Stimulated activated CD8-positive, alpha-beta memory T cell treated with anti-CD3 and anti-CD28 coated beads, Interleukin-4, amount 100 ng/mL, for 24 hours (primary cell): ENCODE measurements at places on chromosomes 11 and 22.

DNA sequence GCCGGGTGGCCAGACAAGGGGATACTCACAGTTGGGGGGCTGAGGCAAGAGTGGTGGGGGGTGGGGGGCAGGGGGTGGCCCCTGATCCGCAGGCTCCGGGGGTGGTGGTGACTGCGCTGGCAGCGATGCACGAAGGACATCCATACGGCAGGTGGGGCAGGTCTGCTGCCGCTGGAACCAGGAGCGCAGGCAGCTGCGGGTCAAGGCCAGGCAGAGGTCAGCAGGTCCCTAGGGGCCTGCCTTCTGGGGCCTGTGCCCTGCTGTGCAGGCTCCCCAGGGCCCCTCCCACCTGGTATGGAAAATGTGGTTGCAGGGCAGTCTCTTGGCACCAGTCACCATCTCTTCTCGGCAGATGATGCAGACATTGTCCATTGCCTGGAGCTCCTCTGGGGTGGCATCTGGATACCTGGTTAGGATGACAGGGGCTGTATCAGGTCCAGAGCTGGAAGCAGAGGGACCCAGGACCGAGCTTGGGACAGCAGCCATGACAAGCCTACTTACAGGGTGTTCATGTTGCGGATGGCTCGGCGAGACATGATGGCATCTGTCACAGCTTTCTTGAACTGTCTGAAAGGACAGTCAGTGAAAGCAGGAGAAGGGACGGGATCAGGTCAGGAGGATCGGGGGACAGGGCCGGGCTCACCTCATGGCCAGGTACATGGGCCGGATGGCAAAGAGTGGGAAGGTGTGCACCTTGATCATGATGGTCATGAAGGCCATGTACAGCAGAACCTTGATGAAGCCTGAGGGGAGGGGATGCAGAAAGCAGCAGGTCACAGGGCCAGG, 3.5 kb downstream of the SYVN1 start:
- DNase-seq, result no peak

DNA sequence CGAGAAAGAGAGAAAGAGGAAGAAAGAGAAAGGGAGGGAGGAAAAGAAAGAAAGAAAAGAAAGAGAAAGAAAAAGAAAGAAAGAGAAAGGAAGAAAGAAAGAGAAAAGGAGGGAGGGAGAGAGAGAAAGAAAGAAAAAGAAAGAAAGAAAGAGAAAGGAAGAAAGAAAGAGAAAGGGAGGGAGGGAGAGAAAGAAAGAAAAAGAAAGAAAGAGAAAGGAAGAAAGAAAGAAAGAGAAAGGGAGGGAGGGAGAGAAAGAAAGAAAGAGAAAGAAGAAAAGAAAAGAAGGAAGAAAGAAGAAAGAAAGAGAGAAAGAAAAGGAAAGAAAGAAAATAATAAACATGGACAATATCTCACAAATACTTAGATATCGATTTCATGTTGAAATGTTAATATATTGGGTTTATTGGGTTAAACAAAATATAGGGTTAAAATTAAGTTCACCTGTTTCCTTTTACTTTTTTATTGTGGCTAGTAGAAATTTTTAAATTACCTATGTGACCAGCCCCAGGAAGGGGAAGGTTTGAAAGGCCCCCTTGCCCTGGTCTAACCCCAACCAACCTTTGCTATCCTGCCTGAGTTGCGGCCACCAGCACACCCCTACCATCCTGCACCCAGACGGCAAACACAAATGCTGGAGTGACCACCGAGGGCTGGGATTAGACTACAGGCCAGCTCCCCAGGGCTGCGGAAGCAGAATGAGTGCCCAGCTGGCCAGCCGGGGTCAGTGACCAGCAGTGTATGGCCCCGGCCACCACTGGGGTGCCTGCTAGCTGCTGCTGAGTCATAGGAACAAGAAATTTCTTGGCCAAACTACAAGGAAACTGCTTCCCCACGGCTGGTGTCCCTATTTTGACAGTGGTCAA, 81.0 kb upstream of the FGF3 start:
- DNase-seq, result no peak

- DNase-seq, result no peak
Measured at GRCh38 chr11:23746896-23747295, 750.0 kb upstream of the LUZP2 start.

- no peak for DNase-seq
Measured at GRCh38 chr11:2830030-2830812, 55.4 kb downstream of the CDKN1C start.

DNA sequence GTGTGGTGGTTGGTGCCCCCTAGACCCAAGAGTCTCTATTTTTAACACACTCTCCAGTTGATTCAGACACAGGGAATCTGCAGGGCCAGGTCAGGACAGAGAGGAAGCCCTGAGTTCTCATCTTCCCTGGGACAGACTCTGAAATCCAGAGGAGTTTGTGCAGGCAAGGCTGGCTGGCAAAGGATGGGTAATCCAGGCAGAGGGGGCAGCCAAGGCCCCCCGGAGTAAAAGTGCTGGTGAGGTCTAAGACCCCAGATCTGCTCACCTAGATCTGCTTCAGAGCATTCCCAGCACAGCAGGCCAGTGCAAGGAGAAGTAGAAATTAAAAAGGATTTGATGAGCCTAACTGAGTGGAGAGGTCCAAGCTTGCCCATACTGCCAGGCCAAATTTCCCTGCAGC, 40.6 kb upstream of the MN1 start:
- no peak for DNase-seq

DNA sequence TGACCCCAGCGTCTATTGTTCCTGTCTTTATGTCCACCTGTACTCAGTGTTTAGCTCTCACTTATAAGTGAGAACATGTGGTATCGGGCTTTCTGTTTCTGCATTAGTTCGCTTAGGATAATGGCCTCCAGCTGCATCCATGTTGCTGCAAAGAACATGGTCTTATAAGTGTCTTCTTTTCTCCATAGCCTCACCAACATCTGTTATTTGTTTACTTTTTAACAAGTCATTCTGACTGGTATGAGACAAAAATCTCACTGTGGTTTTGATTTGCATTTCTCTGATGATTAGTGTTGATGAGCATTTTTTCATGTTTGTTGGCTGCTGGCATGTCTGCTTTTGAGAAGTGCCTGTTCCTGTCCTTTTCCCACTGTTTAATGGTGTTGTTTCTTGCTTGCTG, 21.7 kb upstream of the SLN start:
- DNase-seq, result no peak

DNA sequence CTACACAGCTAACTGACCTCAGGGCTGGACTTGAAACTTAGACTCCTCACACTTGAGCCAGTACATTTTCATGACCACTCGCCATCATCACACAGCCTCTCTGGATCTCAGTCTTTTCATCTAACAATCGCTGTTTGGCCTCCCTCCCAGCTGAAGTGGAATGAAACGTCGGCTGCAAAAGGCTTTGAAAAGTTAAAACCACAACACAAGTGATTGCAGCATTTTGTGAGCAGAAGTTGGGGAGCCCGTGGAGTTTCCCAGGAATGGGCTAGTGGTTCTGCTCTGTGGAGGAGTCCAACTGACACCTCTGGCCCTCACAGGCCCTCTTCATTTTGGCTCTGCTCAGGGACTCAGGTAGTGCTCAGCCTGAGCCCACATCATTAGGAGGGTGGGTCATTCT, 35.9 kb upstream of the TRIM29 start:
- no peak for DNase-seq

GRCh38 chr11:35893796-35894475, 49.9 kb upstream of the LDLRAD3 start:
- no peak for DNase-seq

DNA sequence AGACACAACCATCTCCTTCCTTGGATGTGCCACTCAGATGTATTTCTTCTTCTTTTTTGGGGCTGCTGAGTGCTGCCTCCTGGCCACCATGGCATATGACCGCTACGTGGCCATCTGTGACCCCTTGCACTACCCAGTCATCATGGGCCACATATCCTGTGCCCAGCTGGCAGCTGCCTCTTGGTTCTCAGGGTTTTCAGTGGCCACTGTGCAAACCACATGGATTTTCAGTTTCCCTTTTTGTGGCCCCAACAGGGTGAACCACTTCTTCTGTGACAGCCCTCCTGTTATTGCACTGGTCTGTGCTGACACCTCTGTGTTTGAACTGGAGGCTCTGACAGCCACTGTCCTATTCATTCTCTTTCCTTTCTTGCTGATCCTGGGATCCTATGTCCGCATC, 489 bp downstream of the OR10A4 start:
- no peak for DNase-seq

DNA sequence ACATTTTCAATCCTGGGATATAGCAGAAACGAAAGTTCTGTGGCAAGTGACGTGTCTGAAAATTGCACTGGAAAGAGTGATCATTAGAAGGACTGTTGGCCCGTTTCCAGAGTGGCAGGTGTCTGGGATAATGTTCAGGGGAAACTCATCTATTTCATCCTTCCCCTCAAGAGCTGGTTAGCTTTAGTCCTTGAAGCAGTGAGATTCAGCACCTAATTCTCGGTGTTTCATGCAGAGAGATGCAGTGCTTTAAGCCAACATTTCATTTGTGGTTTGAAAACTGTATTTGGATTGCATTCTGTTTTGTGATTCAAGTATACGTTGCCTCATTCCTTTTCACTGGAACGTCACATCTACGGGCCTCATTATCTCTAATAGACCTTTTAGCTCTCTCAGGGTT, 205.0 kb upstream of the RAG2 start:
- no peak for DNase-seq

DNA sequence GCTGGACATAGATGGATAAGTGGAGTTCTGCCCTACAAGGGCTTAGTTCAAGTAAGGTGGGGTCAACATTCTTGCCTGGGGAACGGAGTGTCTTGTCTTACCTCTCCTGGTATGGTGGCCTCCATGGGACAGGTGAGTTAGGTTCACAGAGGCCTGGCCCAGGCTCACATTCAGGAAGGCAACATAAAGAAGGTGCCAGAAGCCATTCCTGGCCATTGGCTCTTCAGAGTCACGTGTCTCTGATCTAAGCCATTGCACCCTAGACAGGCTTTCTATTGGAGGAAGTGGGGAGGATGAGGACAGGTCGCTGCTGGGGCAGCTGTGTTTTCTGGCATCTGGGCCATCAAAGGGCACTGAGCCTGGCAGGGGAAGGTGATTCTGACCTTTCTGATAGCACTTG, 14.8 kb downstream of the LMO2 start:
- no peak for DNase-seq

GRCh38 chr11:101786916-101787315, 127.9 kb upstream of the CEP126 start:
- DNase-seq, result no peak

DNA sequence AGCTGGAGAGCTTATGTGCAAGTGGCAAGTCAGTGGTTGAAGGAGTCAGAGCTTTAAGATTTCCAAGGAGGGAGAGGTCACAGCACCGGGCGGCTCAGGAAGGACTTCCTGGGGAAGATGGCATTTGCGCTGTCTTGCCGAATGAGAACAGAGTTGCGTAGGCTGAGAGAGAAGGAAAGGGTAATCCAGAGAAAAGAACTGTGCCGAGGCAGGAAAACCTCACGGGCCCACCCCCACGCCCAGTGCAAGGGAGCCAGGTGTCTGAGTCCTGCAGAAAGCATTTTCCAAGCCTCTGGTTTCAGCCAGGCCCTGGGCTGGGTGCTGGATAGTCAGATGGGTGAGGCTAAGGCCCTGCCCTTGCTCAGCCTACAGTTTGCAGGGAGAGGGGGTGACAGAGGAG, 3.2 kb upstream of the AP1B1 start:
- no peak for DNase-seq

DNA sequence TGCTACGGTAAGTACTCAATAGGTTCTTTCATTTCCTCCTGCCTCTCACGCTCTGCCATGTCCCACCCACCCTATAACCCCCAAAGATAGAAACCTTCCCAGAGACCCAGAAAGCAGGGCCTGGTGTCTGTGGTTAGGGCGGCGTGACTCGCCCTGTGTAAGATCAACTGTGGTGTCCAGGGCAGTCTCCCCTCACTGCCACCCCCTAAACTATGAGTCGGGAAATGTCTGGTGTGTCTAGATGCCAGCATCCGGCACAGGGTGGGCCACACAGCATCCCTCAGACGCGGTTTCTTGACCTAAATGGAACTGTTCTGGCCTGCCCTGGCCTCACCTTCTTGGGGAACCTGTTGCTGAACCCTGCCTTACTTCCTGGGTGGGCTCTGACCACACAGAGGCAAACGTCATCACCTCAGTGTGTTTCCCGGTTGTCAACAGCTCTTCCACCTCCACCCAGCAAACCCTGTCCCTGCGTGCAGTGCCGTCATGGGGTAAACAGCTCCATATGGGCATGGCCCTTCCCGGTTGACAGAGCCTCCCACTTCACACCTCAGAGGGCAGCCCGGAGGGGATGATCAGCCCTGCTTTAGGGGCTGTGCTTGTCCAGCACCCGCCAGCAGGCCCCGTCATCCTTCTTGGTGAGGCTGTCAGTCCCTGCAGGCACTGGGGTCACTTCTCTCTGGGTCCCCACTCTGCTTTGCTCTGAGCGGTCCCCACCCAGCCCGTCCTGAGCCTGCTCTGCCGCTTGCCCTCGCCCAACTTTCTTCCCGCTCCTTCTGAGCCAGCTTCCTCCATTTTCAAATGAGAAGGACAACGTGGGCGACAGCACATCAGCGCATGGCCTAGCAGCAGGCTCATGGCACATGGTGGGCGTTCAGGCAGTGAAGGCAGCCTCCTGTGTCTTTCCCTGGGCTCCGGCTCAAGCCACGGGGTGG, 6.0 kb downstream of the WNT11 start:
- DNase-seq, result no peak

- no peak for DNase-seq
Measured at GRCh38 chr11:95138448-95138847, 48.8 kb downstream of the ENDOD1 start.

DNA sequence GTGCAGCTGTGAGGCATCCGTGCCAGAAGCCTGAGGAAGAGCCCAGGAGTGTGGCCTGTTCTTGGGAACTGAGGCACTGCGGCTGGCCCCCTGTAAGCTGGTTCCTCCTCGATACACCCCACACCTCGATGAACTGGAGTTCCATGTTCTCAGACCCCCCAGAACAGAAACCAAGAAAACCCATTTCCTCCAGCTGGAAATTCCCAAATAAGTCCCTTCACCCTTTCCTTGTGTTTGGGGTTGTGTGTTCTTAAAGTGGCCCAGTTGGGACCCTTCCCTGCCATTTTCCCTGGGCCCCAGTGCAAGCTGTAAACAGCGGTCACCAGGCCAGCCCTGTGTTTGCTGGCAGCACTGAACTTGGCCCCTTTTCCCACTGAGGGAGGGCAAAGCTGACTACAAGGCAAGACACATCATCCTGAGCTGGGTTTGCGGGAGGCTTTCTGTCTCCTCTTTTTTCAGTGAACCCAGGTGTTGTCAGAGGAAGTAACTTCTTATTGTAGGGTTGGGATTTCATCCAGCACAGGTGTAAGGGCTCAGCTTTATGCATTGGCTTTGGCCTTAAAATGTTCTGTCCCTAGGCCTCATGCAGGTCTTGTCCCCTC, 60.1 kb upstream of the MPEG1 start:
- no peak for DNase-seq

DNA sequence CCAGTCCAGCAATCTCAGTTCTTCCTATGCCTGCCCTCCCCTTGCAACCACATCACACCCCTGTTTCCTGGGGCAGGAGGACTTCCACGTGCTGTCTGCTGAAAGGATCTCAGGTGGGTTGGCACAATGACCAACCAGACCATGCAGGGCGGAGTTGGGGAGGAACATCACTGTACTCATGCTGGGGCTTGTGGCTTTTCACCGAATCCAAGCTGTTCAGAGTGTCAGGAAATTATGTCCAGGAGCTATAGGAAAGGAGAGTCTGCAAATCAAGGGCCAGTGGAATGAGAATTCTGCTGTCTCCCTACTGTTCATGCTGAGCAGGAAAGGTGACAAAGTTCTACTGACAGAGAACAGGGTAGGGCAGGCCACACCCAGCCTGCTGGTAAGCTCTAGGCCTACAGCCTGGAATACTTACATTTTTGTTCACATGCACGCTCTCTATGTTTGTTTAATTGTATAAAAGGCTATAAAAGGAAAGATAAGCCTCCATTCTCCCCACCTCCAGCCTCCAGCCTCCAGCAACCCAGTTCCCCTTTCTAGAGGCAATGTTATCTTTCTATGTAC, 1.7 kb upstream of the PLAAT2 start:
- DNase-seq, result no peak

- DNase-seq, result no peak
Measured at GRCh38 chr11:61297746-61298145, 2.6 kb upstream of the VWCE start.
